CD4-positive, alpha-beta T cell treated with Interferon gamma for 1 hour (primary cell): ENCODE measurements at places on chromosomes 5 and 9.

DNA sequence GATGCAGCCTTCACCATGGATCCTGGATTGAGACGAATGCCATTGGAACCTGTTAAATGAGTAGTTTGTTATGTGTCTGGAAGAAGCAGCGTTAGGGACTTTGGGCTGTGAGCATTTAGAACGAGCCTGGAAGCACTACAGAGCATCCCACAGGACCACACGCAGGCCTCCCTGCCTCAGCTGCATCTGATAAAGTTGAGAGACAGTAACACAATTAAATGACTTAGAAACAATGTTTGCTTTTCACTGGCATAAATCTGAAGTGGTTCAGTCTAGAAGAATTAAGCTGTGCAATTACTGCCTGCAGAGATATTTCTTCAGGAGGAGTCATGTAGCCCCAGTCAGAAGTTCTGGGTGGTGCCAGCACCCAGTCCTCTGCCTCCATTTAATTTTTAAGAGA, 9.8 kb upstream of the TLX3 start:
- no peak for DNase-seq

DNA sequence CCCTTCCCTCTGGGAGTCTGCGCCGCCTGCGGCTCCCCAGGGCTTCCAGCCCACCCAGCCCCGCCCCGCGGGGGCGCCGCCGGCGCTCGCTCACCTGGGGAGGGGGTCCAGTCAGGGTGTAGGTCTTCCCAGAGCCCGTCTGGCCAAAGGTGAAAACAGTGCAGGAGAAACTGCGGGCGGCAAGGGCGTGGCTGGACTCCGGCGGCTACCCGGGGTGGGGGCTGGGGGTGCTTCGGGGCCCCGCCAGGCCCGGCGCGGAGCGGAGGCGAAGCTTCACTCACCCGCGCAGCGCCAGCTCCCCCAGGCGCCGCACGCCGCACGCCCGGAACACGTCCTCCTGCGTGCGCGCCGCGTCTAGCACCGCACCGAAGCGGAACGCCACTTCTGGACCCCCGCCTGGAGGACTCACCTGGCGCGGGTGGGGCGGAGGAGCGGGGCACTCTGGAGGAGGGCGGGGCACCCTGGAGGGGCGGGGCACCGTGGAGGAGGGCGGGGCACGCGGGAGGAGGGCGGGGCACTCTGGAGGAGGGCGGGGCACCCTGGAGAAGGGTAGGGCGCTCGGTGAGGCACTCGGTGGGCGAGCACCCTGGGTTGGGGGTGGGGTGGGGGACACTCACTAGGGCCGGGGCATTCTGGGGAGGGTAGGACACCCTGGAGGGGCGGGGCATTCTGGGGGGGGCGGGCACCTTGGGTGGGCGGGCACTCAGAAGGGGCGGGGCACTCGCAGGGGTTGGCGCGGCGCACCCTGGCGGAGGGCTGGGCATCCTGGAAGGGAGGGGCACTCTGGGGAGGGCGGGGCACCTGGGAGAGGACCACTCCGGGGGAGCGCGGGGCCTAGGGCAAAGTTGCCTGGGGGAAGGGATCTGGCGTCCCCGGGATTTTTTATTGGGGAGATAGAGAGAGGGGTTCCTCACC, 814 bp downstream of the KIF12 start:
- no peak for DNase-seq

DNA sequence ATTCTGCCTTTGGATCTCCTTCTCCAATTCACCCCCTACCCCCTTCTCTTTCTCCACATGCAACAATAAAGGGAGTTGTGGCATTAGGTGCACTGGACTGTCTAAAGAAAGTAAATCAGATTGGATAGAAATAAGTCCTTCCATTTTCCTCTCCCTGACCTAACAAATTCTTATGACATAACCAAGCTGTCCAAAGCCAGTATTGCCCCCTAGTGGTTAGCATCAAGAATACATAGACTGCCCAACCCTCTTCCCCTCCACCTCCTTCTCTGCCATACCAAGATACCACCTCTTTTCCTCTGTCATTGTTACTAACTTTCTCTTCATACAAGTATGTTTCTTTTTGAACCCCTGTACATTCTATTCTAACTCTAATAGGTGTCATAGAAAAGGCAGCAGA, 45.7 kb downstream of the PPARGC1B start:
- DNase-seq = no peak

GRCh38 chr5:139385061-139386049, 2.3 kb upstream of the SLC23A1 start:
- DNase-seq = no peak

DNA sequence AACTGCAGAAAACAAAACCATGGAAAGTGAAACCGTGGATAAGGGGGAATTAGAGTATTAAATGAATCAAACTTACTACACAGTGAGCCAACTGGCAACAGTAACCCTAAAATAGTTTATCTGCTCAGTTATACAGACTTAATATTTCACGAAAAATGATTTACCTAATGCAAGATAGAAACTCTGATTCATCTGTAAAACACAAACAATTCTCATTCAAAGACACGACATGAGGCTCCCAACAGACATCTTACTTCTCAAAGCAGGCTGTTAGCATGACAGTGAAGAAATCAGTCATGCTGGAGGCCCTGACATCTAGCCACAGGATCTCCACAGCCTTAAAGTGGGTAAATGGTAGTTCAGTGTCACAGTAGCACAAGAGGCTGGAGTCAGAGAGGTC, 131.2 kb downstream of the FBN2 start:
- DNase-seq = no peak

DNA sequence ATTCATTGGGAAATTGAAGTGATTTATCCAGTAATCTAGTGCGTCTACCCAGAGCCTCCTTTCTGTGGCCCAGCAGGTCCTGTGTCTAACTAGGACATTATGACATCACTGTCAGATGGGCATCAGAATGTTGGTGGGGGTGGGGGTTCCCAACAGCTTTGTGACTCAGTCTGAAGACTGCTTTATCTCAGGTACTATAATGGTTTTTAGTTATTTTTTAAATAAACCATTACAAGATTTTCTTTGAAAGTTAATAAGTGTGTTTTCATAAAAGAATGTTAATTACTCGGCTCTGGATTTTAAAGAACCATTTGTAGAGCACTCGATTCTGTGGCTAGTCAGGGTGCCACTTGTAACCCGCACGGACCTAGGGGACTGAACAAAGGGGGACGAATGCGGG, at the start of gene EQTN:
Gene EQTN (minus strand): TSS at position 101 of the 400 bp plus-strand sequence. CDS start 95 bp downstream, at position 6.
- DNase-seq = no peak

DNA sequence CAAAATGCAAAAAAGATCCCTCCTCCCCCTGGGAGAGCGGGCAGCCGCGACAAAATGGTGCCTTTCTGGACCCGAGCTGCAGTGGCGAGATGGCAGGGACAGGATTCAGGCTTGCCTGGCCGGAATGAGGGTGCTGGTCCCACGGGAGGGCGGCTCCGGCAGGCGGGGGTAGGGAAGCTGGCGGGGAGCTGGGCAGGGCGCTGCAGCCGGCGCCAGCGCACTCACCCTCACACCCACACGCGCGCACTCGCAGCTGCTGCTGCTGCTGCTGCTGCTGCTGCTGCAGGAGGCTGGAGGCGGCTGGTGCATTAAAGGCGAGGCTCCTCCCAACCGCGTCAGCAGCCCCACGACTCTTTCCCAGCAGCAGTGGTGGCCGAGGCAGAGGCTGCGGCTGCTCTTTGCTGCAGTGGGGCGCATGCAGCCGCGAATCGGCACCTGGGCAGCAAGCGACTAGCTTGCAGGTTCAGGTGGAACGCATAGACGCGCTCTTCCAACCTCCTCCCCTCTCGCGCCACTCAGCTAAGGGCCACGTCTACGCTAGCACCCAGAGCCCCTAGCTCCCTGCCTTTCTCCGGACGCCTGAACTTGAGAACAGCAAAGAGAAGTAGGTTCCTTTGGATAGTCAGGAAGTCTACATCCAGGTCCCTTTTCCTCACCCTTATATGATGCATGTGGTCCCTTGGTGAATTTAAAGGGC, at the start of gene PPP2R2B:
Gene PPP2R2B (minus strand): TSS at position 282 of the 697 bp plus-strand sequence.
- DNase-seq = peak; percentile 39

DNA sequence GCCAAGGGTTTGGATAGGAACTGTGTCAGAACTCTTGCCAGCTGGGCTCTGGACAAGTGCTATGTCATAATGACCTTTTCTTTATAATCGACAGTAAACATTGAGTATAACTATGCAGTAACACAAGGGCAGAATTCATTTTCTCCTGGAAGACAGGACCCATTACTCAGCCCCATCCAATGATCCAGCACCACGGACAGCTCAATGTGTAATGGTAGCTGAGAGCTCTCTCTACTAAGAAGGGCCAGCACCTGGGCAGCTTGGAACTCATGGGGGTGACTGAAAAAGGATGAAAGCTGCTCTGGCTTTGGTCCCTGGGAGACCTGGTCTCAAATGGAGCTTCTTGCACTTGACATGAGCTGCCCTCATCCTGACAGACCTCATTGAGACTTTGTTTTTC, 347.8 kb downstream of the TRIM32 start:
- DNase-seq = no peak

DNA sequence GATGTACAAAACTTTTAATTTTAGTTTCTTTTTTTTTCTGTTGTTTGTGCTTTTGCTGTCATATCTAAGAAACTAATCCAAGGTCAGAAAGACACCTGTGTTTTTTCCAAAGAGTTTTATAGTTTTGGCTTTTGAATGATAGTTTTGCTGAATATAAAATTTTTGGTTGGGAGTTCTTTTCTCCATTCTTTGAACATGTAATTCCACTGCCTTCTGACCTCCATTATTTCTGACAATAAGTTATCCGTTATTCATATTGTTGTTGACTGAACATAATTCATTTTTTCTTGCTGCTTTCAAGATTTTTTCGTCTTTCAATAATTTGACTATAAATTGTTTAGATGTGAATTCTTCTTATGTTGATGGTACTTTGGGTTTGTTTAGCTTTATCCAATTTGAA, 82.2 kb upstream of the SLC24A2 start:
- DNase-seq = no peak

- no peak for DNase-seq
These were observed 45.2 kb upstream of the SARDH start for GRCh38 chr9:133783331-133783731.

- DNase-seq = no peak
These were observed 85.4 kb downstream of the ADAMTS2 start for GRCh38 chr5:179259731-179260323.

DNA sequence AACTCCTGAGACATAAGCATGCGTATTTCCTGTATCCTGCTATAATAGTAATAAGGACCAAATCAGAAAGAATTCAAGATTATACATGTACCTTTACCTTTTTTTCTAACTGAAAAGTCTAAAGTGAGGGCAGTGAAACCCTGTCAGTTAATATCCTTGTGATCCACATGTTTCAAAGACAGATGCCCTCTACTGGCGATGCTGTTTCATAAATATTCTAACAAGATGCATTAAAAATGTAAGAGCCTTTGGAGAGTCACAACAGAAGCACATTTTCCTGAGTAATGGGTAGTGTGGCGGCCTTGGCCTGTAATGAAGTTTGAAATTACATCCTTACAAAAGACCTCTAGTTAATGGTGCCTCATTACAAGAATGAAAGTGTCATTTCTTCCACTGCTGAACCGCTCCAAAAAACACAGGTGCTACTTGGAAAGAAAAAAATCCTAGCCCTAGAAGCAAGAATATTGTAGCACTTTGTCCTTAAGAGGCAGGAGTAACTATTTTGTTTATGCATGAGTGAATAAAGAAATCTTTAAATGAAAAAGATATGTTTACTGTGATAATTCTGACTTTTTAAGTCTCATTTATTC, 232.6 kb downstream of the EPB41L4A start:
- DNase-seq = no peak

DNA sequence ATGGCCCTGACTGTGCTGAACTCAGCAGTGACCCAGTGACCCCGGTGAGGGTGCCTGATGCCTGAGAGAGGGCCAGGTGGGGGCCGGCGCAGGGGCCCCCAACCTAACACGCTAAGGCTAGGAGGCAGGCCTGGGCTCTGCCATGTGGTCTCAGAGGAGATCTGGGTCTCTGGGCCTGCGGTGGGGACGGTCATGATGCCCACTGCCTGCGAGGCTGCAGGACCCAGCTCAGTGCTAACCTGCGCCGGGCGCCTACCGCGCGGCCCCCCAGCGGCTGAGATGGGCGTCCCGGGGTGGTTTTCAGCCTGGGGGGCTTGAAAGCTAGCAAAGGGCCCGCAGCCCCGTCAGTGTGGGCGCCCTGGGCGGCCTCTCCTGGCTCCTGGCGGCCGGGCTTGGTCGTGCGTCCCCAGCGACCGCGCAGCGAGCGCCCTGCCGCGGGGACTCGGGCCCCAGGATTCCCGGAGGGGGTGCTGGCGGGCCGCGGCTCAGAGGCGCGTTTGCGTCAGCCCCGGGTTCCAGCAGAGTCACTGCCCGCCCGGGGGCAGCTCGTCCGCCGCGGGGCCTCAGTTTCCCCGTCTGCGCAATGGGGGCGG, 2.5 kb downstream of the EGFL7 start:
- no peak for DNase-seq

- DNase-seq = no peak
These were observed 147.4 kb downstream of the TRIM36 start for GRCh38 chr5:115022303-115022702.

- DNase-seq = no peak
These were observed 21.1 kb downstream of the BASP1 start for GRCh38 chr5:17238521-17239041.

DNA sequence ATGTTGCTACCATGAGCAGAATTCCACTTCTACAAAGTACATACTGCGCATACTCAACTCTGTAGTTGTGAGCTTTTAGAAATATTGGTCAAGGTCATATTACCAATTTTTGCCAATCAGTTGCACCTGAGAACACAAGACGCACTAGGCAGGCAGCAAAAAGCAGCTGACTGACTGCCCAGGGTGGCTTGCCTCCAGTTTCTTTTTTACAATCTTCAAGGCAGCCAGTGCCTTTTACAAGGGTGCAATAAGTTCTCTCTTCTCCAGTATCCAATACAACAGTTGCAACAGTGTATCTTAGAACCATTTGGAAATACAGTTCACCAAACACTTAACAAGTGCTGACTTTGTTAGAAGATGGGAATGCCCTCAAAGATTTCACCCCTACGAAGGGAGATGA, 16.1 kb upstream of the FOXB2 start:
- no peak for DNase-seq

DNA sequence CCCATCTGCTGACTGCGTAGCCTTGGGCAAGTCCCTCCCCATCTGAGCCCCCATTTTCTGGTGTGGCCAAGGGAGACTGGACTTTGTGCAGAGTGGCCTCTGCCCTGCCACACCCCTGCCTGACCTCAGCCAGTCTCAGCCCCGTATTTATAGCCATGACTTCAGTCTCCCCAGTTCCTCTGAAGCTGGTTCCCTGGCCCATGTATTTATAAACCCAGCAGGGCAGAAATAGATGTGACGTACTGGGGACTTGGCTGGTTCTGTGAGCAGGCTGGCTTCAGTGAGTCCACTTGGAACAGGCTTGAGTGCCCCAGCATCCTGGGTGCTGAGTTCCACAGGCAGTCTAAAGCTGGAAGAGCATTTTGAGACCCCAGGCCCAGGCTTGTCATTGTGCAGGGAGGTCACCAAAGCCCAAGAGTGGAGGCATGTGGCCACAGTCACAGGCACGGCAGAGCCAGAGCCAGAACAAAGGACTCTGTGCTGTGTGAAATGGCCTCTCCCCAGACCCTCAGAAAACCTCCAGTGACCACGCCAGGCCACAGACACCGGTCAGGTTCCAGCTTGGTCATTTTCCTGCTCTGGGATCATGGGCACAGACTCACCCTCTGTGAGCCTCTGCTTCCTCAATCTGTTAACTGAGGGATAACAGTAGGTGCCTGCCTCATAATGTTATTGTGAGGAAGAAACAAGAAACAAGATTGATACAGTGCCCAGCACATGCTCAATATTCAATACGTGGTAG, 30.4 kb upstream of the SYNPO start:
- DNase-seq = no peak
